ENCODE measurements at places on chromosomes 6 and 20.
A peak's percentile ranks its signal among the peaks of the same experiment; 100 is the strongest.

DNA sequence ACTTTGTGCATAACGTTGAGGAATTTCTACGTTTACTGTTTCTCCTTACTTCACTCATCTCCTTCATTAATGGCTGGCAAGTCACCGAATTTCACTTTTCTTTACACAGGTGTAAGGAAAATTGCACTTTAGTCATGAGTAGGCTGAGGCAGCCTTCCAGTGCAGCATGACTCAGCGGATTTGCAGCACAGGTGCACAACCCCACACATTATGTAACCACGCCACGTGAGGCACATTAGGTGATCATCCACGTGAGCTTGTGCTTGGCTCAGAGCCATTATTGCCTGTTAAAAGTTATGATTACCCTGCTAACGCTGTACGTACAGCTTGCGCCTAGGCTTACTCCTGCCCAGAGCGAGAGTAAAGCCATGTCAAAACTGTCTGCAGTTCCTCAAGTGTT, 158.8 kb downstream of the NKAIN2 start:
- no peak for ATAC-seq

GRCh38 chr20:16864069-16864468, 115.9 kb downstream of the OTOR start:
- peak; percentile 95 for ATAC-seq

DNA sequence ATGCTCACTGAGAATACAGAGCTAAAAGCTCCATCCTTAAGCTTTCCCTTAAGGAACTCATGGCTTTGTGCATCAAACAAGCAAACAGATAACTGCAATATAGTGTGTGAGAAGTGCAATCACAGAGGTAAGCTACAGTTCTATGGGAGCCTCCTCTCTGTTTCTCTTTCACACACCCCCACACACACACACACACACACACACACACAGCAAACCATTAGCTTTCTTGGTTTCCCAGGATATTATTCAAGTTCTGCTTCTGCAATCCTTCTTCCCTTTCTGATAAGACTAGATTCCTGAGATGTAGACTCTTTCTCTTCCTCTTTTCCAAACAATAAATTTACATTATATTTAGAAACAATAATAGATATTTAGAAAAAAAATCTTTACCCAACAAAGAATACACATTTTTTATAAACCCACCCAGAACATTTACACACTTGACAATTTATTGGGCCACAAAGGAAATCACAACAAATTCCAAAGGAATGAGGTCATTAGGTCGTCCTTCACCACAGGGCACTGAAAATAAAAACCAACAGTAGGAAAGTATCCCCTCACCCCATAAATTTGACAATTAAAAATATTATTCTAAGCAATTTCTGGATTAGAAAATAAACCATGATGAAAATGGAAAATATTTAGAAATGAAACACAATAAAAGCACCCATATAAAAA, 9.3 kb upstream of the GFOD1 start:
- no peak for ATAC-seq

DNA sequence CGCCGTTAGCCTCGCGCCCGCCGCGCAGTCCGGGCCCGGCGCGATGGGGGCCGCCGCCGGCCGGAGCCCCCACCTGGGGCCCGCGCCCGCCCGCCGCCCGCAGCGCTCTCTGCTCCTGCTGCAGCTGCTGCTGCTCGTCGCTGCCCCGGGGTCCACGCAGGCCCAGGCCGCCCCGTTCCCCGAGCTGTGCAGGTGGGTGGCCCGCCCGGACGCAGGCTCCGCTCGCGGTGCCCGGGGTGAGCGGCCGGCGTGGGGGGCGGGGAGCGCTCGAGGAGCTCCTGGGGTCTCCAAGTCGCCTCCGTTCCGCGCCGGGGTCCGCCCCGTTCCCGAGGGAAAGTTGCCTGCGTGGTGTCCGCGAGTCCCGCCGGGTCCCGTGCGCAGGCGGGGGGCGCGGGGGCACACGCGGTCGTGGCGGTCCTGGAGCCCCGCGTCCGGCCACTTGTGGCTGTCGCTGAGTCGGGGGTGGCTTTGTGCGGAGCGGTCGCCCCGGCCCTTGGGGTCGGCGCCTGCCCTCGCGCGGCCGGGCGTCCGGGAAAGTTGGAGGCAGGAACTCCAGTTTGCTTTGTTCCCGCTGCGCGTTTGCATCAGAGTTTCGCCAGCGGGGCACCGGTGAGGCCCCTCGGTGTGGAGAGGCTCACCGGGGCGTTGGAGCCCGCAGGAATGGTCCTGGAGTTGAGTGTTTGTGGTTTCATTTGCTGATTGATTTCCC, 476 bp downstream of the IGF2R start:
- peak; percentile 63 for ATAC-seq

- no peak for ATAC-seq
These were observed 47.9 kb downstream of the COL11A2 start for GRCh38 chr6:33144373-33144772.

DNA sequence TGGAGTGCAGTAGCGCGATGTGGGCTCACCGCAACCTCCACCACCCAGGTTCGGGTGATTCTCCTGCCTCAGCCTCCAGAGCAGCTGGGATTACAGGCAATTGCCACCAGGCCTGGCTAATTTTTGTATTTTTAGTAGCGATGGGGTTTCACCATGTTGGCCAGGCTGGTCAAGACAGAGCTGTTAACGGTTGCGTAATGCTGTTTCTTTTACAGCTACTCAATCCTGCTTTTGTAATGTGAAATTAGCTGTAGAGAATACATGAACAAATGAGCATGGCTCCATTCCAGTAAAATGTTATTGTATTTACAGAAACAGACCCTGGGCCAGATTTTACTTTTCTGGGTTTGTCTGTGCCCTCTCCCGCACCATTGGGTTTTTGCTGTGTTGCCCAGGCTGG, 1.9 kb downstream of the PNLDC1 start:
- ATAC-seq = no peak

- ATAC-seq = no peak
These were observed 21.6 kb downstream of the SPAG4 start for GRCh38 chr20:35637276-35637675.

DNA sequence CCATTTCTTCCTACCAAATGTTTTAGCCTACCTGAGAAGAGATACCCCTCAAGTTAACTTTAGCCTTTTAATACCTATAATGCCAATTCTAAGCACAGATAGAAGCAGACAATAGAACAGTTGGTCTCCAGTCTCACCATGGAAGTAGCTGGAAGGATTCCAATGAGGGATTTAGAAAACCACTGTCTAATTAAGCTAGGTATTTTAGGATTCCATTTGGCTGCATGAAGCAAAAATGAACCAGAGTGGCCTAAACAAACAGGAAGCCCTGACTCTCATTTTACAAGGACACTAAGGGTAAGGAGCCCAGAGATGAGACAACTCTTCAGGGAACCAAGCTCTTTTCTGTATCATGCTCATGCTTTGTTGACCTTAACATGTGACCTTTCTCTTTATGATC, 199.2 kb downstream of the ALDH8A1 start:
- no peak for ATAC-seq

GRCh38 chr6:138986578-138986977, 1.5 kb downstream of the REPS1 start:
- no peak for ATAC-seq

- no peak for ATAC-seq
These were observed 29.6 kb downstream of the SUMO4 start for GRCh38 chr6:149429427-149430360.

DNA sequence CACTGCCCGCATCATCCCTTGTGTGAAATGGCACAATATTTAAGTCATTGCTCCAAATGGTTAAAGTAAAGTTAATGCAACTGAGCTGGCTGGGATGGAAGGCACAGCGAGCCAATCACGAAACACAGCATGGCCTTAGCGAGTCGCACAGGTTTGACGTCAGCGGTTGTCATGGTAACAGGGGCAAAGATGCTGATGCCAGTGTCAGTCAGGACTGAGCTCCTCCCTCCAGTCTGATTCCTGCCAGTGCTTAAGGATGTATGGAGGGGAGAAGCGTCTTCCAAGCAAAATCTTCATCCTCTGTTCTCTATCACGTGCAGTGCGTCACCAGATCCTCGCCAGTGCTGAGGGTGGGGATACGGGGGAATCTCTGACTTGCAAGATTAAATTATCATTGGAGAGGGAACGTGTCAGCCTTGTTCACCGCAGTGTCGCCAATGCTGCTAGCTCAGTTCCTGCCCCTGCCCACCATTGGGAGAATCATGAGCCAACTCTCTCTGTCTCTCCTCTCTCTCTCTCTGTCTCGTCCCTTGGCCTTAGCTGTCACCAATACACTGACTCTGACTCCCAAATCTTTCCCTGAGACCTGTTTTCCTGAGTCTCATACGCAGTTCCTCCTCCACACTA, 24.5 kb downstream of the TSPYL4 start:
- ATAC-seq = peak; percentile 99

DNA sequence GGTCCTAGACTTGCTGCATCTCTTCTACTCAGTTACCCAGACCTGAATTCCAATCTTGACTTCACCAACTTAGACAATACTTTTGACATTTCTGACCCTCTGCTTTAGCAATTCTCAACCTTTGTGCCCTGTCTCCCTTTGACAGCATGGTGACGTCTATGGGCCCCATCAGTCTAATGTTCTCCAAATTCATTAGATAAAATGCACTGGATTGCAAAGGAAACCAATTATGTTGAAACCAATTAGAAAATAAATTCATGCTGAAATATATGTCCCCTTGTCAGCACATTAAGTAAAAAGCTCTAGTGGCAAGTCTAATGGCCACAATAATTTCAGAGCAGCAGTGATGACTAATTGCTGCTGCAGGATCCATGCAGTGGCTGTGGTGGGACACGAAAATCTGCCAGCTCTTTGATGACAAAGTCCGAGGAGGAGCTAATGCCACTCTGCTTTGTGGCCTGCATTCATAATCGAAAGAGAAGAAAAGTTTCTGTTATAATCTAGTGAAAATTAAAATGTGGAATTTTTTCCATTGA, 64.0 kb downstream of the BFSP1 start:
- no peak for ATAC-seq

GRCh38 chr6:154984146-154984545, 11.0 kb upstream of the TIAM2 start:
- ATAC-seq = no peak

DNA sequence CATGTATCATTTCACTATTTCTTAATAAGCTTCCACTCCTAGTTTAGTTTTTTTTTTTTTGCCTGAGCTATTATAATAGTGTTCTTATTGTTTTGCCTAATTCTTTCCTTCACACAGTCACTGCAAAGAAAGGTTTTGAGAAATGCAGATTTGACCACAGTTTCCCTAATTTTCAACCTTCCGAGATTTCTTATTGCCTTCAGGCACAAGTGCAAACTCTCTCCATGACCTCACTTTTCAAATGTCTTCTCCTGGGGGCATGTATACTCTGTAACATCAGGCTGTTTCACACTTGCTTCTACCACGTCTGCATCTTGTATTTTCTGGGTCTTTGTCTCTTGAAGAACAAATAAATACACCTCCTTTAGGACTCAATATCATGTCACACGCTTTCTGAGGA, 339.0 kb upstream of the CITED2 start:
- peak; percentile 68 for ATAC-seq

DNA sequence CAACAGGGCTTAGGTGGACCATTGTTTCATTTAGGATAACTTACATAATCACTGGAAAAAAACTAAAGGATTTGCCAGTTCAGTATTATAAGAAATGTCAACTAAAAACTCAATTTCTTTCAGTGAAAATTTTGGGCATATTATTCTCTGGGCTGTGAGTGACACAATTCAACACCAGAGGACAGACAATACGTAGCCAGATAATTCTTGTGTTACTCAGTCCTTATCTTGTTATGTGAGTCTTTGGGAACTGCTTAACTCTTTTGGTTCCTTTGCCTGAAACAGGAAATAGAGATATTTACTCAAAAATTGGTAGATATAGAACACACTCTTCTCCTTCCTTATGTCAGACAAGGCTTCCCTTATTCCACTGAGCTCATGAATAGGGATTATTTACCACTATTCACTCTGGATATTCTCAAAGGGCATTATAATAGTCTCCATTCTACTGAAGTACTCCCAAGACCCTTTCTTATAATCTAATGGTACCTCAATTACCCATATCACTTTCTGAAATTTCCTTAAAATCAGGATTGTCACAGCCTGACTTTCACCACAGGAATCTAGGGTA, 4.9 kb upstream of the BEND6 start:
- no peak for ATAC-seq

- ATAC-seq = no peak
These were observed 105.3 kb upstream of the KHDRBS2 start for GRCh38 chr6:62391358-62391757.

DNA sequence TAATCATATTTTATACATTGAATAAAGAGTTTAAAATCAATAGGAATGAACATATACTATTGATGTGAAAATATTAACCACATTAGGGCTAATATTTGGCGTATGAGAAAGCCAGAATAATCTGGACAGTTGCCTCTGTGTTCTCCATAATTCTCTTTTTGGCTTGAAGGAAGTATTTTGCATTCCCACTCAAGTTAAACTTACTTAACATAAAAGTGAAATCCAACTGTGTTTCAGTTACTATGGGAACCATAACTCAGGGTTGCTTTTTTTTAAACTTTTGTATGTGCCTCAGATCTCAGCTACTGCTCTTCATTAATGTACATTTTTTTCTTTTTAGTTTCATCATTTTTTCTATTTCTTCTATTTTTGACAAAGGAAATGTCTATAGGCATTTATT, 479.8 kb downstream of the NKAIN2 start:
- no peak for ATAC-seq

- no peak for ATAC-seq
These were observed 2.2 kb upstream of the SNPH start for GRCh38 chr20:1263853-1264252.

- no peak for ATAC-seq
These were observed 113.7 kb upstream of the LOC128125822 start for GRCh38 chr6:63458480-63459115.

- no peak for ATAC-seq
These were observed 358.4 kb downstream of the BTBD3 start for GRCh38 chr20:12276011-12276673.

DNA sequence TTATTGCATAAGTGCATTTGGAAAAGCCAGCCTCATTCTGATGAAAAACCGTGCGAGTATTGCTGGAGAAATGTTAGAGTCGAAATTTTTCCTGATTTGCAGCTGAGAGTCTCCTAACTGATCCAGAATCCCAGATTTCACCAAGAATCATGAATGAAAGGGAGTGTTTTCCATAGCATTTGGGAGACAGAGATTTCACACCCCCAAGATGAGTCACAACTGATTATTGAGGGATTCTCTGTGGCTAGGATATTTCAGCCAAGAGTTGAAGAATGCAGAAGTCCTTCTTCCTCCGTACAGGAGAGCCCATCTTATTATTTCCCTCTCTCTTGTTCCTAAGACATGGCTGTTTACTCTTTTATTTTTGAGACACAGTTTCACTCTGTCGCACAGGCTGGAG, 82.2 kb upstream of the SALL4 start:
- peak; percentile 20 for ATAC-seq

DNA sequence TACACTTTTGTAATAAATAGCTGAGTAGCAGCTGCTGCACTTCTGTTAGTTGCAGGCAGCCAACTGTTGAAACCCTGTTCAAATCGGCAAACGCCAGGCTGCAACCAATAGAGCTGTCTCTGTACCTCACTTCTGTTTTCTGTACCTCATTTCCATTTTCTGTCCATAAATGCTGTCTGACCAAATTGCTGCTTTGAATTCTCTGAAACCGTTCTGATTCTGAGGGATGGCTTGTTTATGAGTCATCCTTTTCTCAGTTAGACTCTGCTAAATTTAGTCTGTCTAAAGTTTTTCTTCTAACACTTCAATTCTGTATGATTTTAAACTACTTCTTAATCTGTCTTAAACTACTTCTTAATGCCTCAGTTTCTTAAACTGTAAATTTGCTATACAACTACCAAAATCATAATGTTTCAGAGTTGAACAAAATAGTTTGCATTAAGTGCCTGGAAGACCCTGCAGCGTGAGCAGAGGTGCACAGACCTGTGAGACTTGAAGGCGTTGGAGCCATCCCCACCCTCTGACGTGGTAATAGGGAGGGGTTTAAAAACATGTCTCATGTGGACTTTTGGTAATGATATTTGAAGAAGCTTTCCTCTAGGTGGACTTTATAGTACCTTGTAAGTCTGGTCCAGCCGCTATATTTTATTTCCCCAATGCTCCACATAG, 9.6 kb downstream of the BTNL2 start:
- peak; percentile 29 for ATAC-seq
